ENCODE measurements at places on chromosomes 1 and 21.

GRCh38 chr1:216830424-216831210 lies 107.4 kb upstream of the ESRRG start:
- ATAC-seq = no peak

DNA sequence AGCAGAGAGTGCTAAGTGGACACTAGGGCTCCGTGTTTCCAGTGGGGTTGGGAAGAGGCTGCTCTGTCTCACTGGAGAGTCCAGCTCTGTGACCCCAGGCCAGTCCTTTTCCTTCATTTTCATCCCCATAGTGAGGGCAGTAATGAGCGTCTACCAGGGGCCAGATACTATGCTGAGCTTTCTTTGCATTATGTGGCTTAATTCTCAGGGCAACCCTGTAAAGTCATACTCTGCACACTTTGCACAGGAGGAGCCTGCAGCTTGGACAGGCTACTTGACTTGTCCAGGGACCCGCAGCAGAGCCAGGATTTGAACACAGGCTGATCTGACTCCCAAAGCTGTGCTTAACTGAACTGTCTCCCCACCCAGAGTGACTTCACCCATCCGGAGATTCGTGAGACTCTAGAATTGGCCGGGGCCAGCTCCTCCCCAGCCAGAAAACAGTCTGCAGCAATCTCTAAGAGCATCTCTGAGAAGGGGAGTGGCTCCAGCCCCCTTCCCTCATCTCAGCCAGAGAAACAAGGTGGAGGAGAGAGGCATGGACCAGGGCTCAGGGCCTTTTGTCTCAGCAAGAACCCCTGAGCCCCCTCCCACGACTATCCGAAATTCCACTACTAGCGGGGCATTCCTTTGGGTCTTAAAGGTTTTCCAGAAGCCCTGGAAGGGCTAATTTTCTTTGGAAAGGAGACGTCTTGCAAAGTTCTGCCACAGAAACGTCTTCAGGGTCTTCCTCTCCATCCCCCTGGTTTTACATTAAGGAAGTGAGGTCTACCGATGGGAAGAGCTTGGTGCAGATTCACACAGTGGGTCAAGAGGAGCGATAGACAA lies 866 bp upstream of the FNDC5 start:
- no peak for ATAC-seq

DNA sequence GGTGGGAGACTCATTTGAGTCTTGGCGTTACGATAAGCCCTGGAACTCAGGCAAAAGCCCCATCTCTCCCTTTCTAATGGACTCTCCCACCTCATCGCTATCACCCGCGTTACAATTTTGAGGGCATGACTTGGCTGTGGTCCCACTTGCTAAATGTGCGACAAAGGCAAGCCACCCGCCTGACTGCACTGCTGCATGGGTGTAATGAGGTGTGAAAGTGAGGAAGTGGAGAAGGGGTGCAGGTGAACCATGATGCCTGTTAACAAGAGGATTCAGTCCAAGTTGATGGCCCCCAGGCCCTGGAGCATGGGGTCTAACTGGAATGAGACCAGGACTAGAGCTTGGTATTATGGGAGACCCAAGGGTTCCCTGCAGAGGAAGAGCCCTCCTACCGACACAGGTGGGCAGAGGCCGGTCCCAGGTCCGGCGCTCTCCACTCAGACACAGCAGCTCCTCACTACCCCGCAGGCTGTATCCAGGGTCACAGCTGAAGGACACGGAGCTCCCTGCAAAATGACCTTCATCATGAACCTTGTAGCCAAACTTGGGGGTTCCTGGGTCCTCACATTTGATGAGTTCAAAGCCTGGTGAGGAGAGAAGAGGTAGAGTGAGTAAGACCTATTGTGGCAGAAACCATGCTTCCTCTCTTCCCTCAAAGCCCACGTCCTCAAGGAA lies 165.4 kb upstream of the HMGB4 start:
- no peak for ATAC-seq

- peak; percentile 62 for ATAC-seq
Observed at GRCh38 chr1:248872752-248873408, 14.0 kb upstream of the ZNF692 start.

- no peak for ATAC-seq
Observed at GRCh38 chr1:61399199-61399598, 316.8 kb downstream of the NFIA start.

DNA sequence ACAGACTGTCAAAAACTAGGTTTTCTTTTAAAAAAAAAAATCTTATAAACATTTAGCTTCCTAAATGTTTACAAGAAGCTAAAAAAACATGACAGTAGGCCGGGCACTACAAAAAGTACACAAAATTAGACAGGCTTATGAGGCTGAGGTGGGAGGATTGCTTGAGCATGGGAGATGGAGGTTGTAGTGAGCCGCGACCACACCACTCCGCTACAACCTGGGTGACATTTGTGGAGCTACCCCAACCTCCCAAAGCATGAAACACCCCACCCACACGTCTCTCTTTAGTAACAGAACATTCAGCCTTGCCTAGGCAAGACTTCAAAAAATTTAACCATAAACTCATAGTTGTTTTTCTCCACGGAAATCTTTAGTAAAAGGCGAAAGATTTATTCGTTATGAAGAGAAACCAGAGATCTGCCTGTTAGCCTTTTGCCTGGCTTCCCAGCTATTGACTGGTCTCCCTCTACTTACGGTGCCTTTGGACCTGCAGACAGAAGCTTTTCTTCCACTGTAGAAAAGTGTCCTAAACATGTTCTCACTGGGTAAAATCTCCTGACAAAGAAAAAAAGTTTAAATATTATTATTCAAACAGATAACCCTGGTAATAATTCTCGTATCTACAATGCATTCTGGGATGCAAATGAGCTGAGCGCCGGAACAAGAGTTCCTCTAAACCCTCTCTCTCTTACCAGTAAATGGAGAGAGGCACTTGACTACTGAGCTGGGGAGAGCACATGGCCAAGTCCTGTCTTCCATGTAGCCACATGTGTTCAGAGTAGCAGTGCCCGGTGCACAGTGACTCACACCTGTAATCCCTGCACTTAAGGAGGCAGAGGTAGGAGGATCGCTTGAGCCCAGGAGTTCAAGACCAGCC lies 9.2 kb downstream of the RNU5D-1 start:
- ATAC-seq = peak; percentile 90

DNA sequence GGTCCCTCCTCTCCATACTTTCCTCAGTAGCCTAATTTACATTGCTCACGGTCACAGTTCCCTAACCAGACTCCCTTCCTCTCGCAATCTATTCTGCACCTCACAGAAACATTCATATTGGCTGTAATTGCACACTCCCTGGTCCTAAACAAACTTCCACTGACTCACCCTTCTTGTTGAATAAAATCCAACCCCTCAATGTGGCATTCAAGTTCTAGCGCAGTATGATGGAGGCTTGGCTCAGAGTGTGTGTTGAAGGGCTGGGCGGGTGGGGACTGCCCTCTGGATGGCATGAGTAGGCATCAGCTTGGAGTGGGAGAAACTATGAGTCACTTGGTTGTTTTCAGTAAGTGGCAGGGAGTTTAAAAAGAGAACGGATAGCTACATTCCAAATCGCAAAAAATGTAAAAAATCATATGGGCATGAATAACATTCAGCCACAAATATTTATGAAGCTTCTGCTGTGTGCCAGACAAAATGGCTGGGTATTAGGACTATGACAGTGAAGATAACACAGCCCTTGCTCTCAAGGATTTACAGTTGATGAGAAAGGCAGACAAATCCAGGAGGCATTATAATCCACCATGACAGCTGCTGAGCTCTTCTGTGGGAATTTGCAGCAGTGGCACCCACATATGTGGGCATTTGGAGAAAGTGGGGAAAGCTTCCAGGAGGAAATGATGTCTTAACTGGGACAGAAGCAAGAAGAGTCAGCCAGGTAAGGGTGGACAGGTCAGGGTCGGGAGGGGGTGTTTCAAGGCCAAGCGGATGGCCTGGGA lies 42.2 kb upstream of the LYST start:
- peak; percentile 78 for ATAC-seq

- ATAC-seq = no peak
Observed at GRCh38 chr1:165288350-165289120, 68.0 kb downstream of the LMX1A start.

- ATAC-seq = peak; percentile 51
Observed at GRCh38 chr1:153598309-153599172, 14.4 kb downstream of the S100A16 start.

- ATAC-seq = peak; percentile 94
Observed at GRCh38 chr1:244341455-244342450, 110.0 kb downstream of the ADSS2 start.

- peak; percentile 22 for ATAC-seq
Observed at GRCh38 chr21:43644609-43645008, 14.7 kb downstream of the HSF2BP start.

DNA sequence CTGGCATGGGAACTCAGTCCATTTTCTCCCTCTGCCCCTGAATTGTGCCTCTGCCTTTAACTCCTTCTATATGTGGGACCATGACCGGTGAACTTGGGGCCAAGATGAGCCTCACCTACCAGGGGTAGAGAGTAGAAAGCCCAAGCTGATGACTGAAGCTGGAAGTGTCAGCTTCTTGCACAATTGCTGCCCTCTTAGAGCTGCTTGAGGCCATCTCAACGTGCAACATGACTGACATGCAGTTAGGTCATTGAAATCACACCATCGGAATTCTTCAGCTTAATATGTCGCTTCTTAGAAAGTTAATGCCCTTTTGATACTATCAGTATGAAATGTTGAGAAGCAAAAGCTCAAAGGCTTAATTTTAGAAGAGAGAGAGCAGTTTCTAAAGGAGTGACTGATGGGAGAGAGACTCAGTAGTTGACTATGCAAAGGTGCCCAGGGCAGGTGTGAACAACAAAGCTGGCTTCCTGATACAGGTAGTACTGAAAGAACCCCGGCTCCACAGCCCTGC lies 89.4 kb upstream of the UBE2U start:
- ATAC-seq = no peak

- no peak for ATAC-seq
Observed at GRCh38 chr1:241411056-241411775, 54.2 kb upstream of the RGS7 start.

Measured in esophagus mucosa (tissue), 1 donor.